T-helper 1 cell (primary cell): ENCODE measurements at places on chromosomes 16 and 17.

DNA sequence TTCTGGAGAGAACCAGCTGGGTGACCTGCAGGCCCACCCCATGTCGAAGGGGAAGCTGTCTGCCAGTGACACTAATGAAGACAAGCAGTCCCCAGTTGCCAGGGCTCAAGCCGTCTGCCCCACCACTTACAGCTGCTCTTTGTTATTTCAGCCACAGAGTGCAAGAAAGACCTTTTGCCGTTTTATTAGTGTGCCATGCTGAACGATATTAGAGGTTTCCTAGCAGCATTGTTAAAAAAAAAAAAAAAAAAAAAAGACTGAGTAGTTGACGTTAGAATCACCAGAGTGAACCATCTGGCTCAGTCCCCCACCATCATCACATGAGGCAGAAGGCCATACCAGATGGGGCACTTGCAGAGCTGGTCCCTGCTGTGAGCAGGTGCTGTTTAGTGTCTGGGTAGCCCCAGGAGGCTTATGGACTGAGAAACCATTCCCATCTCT lies 26.5 kb upstream of the SLC39A11 start:
- DNase-seq = no peak

DNA sequence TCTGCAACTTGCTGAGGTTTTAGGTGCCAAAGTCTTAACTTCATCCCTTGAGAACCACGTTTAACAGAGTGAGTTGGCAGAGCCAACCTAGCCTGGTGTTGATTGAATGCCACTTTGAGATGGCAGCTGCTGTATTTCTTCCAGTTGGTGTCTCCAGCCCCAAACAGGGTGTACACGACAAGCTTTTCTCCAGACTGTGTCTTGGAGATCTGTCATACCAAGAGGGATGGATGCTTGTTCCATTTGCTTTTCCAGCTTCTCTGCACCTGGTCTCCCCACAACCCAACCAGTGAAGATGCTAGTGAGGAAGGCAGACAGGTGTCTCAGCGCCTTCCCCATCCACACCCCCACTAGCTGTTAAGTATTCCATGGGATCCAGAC lies 141.1 kb upstream of the HS3ST2 start:
- DNase-seq = no peak

DNA sequence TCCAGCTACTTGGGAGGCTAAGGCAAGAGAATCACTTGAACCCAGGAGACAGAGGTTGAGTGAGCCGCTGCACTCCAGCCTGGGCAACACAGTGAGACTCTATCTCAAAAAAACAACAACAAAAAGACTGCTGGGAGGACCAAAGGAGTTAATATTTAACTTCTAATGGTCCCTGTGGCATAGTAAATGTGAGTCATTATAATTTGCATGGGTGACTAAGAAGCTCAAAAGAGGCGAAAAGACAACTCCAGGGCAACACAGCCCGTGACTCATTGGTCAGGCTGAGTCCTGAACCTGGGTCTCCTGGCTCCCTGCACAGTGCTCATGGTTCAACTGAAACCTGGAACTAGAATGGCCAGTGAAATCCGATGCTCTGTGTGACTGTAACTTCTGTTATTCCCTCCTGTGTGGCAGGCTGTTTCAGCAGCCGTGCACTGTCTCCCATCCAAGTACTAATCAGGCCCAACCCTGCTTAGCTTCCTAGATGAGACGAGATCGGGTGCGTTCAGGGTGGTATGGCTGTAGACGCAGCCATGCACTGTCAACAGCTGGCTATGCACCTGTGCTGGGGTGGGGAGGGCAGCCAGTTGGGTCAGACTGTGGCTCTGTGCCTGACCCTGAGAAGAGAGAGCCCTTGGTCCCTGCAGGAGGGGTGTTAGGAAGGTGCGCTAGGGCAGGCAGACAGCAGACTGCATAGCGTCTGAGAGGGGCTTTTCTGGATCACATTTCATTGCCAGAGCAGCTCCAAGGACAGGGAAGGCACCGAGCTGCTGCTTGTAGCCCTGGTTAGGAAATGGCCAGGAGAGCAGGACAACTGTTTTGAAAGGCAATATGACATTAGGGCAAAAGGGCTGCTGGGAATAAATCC lies 14.5 kb upstream of the GPRC5C start:
- no peak for DNase-seq

GRCh38 chr17:78337244-78338109 lies 22.4 kb downstream of the SOCS3 start:
- DNase-seq = no peak

GRCh38 chr16:2532494-2533141 lies 1.4 kb upstream of the CEMP1 start:
- peak; percentile 54 for DNase-seq

- DNase-seq = no peak
Observed at GRCh38 chr16:70576431-70577255, 53.0 kb downstream of the SF3B3 start.

- DNase-seq = no peak
Observed at GRCh38 chr17:34723875-34724274, 144.5 kb downstream of the TMEM132E start.

GRCh38 chr16:29848420-29849297 lies 14.4 kb downstream of the CDIPT start:
- DNase-seq = peak; percentile 75

DNA sequence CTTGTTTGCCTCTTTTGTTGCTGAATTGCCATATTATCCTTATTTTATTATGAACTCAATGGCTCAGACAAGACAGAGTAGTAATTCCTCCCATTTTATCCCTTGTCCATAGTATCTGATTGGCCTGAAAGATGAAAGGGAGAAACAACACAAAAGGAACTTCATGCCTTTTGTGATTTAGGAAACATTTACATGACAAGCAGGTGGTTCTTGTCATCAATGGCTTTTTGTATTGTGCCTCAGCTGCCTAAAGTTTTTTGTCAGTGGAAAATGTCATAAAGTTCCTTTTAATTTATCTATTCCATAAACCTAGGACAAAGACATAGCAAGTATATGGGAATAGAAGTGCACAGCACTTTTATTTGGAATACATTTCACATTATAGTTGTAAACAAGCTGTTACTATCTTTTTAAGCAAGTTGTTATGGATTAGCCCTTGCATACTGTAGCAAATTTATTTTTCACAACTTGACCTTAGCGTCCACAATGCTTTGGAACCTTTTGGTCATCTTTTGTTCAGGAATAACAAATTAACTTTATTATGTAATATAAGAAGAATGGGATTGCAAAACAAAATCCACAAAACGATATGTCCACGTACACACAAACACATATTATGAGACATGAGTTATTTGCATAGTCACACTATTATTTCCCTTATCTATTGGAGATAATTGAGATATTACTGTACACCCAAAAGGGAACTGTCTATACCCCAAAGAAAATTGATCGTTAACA lies 12.4 kb upstream of the MPHOSPH6 start:
- no peak for DNase-seq

DNA sequence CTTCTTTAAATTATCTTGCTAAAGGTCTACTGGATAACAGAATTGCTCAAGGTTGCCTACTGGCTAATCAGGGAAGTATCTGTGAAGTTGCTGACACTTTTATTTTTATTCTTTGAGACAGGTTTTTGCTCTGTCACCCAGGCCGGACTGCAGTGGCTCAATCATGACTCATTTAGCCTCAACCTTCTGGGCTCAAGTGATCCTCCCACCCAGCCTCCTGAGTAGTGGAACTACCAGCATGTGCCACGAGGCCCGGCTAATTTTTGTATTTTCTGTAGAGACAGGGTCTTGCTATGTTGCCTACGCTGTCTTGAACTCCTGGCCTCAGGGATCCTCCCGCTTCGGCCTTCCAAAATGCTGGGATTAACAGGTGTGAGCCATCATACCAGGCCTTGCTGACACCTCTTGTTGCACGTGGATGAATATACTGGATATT lies 43.1 kb downstream of the GLG1 start:
- no peak for DNase-seq

DNA sequence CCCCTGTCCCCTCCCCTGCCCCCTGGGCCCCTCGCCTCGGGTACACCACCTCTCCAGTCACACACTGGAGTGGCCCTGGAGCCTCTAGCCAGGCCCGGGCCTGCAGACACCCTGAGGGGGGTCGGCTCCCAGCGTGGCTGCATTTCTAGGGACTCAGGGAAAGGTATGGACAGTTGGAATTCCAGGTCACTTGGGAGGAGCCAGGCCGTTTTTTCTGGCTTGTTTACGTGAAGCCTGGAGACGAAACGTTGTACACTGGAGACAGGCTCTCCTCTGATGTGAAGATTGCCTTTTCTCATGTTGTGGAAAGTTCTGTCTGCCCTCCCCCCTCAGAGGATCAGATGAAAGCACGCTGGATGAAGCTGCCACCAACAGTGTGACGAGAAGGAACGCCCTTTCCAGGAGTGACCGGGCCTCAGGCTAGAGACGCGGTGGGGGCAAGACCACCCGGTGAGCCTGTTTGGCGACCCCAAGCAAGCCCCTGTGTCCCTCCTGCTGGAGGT lies 4.0 kb upstream of the PPP1R27 start:
- no peak for DNase-seq

DNA sequence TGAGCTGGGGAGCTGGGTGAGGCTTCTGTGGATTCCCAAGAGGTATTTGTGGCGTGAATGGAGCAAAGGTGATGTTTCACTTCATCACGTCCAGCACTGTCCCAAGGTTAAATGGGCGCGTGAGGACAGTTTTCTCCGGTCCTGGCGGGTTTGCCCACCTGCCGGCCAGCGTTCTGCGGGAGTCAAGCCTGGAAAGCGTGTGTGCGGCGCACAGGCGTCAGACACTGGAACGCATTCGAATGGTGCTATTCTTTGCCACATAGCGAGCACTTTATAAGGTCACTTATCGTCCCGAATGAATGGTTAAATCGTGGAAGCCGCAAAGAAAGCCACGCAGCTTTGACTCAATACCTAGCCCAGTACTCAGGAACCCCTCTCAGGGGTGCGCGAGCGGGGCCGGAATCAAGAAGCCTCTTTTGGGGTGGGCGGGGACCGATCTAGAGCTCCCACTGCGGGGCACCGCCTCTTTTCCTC lies 446 bp upstream of the PSMD11 start:
- DNase-seq = no peak

DNA sequence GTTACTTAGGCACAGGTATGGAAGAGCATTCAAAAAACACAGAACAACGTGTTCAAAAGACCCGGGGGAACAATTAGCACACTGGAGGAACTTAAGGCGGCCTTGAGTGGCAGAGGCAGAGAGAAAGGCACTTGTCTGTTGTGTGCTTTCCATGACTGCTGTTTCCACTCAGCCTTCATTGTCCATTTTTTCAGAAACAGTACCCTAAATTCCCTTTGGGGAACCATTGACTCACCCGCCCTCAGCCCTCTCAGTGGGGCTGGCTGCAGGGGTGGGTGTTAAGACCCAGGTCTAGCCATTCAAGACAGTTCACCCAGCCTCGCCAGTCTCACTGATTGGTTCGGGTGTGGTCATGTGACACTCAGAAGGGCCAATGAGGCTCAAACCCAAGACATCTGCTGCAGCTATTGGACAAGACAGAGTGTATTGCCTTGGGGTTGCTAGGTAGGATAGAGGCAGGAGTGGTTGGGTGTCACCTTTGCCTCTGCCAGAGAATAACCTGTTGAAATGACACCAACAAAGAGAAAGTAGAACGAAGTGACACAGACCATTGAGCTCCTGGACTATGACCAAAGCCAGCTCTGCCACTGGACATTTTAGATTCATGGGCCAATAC lies 19.6 kb upstream of the CEP20 start:
- peak; percentile 45 for DNase-seq

DNA sequence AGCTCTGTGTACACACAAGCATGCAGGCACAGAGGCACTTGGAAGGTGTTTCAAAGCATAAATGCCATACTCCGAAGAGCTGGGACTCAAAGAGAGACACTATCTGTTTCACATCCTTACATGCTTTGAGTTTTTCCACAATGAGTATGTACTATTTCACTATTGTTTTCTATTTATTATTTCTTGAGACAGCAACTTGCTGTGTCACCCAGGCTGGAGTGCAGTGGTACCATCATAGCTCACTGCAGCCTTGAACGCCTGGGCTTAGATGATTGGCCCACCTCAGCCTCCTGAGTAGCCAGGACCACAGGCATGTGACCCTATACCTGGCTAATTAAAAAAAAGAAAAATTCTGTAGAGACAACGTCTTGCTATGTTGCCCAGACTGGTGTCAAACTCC lies 31.6 kb downstream of the CYB5D2 start:
- no peak for DNase-seq

DNA sequence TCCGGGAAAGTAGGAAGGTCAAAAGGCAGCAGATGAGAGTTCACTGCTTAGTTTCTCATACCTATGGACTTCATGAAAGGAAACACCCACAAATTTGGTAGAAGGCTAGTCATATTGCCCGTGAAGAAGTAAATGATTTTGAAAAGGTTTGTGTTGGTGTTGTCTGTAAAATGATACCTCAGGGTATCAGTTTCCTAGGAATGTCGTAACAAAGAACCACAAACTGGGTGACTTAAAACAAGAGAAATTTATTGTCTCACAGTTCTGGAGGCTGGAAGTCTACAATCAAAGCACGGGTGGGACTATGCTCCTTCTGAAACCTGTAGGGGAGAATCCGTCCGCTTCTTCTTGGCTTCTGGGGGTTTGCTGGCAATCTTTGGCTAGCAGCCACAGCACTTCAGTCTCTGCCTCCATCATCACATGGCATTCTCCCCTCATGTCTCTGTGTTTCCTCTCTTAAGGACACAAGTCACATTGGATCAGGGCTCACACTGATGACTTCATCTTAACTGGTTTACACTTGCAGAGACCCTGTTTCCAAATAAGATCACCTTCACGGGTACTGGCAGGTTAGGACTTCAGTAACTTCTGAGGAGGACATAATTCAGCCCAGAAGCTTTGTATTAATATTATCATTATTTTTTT lies 2.0 kb upstream of the NAE1 start:
- no peak for DNase-seq

DNA sequence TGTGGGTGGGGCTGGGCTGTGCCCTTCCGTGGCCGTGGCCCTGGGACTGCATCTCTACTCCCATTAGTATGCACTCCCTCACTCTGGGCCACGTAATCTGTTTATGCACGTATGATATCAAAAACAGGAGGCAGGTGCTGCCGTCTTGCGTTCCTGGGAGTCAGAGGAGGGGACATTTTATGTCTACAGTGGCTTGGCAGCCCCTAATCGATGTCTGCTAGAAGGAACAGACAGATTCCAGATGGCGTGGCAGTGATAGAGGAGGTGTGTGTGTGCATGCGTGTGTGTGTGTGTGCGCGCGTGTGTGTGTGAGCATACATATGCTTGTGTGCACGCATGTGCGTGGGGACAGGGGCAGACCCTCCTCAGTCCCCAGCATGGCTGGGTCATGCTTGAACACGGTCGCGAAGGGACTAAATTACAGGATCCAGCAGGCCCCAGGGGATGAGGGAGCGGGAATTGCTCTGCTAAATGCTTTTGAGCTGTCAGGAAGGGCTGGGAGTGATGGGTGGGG lies 44.7 kb downstream of the SREBF1 start:
- no peak for DNase-seq

- DNase-seq = no peak
Observed at GRCh38 chr17:15480204-15480603, 12.8 kb upstream of the CDRT4 start.

- DNase-seq = no peak
Observed at GRCh38 chr16:53812914-53813313, 109.0 kb downstream of the FTO start.

- no peak for DNase-seq
Observed at GRCh38 chr17:72439893-72440502, 319.2 kb downstream of the SOX9 start.

GRCh38 chr17:57900991-57901743 lies 51.3 kb upstream of the MRPS23 start:
- DNase-seq = no peak

- DNase-seq = no peak
Observed at GRCh38 chr16:56932721-56933619, 1.0 kb downstream of the HERPUD1 start.
